ENCODE measurements at places on chromosomes 6 and 20.

- no peak for DNase-seq
These were observed 66.6 kb downstream of the PREX1 start for GRCh38 chr20:48761023-48761785.

DNA sequence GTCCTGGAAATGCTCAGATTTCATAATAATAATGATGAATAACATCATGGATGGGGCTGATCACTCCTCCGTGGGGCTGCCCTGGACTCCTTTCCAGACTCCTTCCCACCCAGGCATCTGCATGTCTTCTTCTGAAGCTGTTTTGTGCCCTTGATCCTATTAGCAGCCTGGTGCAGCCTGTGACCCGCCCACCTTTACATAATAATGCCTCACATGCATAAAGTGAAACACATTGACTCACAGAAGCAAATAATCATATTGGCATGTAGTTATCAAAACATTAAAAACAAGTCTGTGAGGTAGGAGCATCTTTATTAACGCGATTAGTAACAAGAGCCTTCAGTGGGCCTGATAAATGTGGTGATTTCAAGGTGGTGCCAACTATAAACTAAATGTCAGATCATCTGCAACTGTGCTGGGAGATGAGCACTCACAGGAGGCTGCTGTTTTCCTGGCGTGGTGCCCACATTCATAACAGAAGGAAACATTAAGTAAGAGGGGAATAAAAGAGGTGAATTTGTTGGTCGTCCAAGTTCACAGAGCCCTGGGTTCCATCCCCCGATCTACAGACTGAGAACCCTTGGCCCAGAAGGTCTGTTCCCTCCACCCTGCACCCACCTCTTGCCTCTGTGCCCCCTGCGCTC is 344.7 kb downstream of the CDH4 start:
- no peak for DNase-seq

- no peak for DNase-seq
These were observed 29.0 kb upstream of the COL10A1 start for GRCh38 chr6:116154887-116155286.

GRCh38 chr6:33850869-33851541 is 47.2 kb upstream of the MLN start:
- DNase-seq: no peak

- no peak for DNase-seq
These were observed 283.6 kb downstream of the QKI start for GRCh38 chr6:163698086-163698485.

- DNase-seq: no peak
These were observed 569.7 kb upstream of the MARCKS start for GRCh38 chr6:113287396-113287795.

DNA sequence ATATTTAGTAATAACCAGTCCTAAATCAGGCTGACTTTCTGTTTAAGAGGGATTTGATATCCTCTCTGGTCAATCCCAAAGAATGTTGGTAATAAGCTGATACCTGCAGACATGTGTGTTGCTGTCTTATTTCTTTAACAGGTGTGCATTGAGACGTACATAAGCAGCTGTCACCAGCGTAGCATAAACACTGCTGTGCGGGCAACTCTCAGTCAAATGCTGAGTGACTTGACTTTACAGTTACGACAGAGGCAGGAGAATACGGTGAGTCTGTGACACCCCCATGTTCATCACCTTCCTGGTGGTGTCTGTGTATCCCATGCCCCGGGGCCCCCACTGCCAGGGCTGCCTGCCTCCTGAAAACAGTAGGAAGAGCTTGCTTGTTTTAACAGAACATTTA is 20.1 kb upstream of the PBOV1 start:
- DNase-seq: no peak

GRCh38 chr6:166305562-166306117 is 2.6 kb downstream of the PRR18 start:
- DNase-seq: no peak

DNA sequence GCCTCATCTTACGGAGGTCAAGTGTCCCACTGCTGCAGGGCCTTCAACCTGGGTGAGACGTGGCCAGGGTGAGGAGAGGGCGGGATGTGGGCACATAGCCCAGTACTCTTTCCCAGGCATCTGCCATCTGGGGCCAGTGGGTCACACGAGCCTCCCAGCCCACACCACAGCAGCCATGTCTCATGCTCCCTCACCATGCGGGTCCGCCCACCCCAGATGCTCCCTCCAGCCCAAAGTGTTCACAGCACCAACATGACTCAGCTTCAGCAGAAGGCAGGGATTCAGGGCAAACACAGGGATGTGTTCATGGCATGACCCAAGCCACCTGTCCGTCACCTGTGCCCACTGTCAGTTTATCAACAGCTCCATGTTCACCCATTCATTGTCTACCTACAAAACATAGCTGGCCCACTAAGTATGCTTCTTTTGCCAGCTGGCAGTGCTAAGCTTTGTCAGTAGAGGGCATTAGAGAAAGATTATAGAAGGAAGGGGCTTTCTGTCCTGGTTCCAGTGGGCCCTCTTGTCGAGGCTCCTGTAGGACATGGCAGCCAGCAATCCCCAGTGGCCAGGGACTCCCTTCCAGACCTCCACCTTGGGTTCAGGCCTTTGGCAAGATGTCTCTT is 109.2 kb downstream of the FOXF2 start:
- DNase-seq: no peak

GRCh38 chr6:36227379-36228228 is 31.1 kb downstream of the BRPF3 start:
- DNase-seq: no peak

DNA sequence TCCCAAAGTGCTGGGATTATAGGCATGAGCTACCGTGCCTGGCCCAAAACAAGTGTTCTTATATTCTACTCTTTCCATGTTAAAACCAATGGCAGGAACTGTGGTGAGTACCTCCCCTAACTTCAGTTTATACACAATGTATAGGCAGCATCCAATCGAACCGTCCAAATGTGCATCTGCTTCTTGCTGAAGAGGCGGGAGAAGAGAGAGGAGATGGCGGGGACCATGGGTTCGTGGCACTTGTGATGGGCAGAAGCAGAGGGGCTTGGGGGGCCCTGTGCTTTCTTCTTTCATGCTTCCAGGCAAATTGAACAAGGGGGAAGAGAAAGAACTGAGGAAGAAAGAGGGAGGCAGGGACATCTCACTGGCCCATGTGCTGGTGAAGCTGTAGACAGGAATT is 11.2 kb upstream of the TCFL5 start:
- no peak for DNase-seq

DNA sequence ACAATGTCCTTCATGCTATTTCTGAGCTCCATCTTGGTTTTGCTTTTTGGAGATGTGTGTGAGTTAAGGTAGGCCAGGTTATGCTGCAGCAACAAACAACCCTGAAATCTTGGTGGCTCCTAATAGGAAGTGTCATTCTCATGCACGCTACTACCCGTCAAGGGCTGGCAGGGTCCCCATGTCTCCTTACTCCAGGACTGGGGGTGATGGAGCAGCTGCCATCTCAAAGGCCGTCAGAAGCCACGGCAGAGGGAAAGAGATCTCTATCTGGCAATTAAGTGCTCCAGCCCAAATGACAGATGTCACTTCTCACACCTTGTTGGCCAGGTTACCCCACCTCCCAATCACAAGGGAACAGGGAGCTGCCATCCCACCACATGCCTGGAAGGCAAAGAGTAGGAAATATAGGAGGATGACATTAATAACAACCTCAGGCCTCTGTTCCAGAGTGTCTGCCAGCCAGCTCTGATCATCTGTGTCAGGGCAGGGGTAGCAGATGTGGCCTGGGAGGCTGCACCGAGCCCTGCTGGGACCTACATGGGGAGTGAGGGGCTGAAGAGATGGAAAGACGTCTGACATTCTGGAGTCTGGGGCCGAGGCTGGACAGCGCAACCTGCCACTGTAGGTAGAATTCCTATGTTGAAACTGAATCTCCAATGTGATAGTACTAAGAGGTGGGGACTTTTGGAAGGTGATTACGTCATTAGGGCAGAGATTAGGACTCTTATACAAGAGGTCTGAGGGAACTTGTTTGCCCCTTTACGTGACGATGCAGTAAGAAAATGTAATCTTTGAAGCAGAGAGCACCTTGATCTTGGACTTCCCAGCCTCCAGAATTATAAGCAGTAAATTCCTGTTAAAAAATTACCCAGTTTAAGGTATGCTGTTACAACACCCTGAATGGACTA is 4.8 kb upstream of the SDCBP2 start:
- no peak for DNase-seq

- no peak for DNase-seq
These were observed 368.6 kb downstream of the BTBD9 start for GRCh38 chr6:38271081-38271480.

GRCh38 chr20:25336561-25337422 is 53.8 kb downstream of the ABHD12 start:
- no peak for DNase-seq

GRCh38 chr6:43274916-43275597 is 23.0 kb upstream of the SLC22A7 start:
- no peak for DNase-seq

DNA sequence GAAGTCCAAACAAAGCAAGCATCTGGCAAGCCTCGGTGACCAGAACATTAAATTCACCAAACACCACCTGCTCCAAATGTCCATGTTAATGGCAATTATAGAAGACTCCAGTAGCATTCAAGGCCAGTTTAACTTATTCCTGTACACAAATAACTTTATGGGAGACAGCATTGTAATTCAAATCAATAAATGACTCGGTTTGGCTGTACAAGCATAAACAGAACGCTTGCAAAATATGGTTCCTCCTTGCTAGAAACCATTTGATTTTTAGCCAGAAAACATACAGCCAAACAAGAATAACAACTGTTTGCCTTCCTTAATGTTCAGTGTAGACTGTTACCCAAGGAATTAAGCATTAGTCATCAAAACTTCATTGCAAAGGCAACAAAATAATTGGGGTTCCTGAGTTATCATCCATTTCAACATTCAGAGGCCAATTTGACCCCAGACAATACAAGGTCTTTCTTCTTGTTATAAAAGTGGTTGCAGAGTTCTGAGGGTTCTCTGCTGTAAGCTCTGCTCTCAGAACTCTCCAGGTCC is 125.1 kb downstream of the BFSP1 start:
- no peak for DNase-seq

GRCh38 chr6:20116792-20117191 is 95.5 kb downstream of the MBOAT1 start:
- DNase-seq: no peak

DNA sequence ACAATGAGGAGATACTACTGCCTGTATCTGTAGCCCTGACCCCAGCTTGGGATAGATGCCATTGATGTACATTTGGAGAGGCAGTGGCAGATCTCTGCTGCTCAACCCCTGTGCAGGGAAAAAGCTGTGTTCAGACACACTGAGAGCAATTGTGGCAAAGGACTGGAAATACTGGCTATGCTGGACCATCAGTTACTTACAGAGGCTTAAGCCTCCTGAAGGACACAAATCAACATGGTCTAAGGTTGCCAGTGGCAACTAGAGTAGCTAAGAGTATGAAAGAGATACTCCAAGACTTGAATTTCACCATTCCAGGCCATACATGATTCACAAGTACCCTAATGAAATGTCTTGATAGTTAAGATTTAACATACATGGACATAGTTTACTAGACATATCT is 32.4 kb upstream of the ENPP4 start:
- no peak for DNase-seq
